NCI-H187 (cell line): ENCODE measurements at places on chromosomes 7 and 10.

- DNase-seq, result no peak
Observed at GRCh38 chr7:23334482-23335056, 35.4 kb downstream of the MALSU1 start.

- no peak for DNase-seq
Observed at GRCh38 chr10:35765066-35765527, 123.0 kb upstream of the FZD8 start.

DNA sequence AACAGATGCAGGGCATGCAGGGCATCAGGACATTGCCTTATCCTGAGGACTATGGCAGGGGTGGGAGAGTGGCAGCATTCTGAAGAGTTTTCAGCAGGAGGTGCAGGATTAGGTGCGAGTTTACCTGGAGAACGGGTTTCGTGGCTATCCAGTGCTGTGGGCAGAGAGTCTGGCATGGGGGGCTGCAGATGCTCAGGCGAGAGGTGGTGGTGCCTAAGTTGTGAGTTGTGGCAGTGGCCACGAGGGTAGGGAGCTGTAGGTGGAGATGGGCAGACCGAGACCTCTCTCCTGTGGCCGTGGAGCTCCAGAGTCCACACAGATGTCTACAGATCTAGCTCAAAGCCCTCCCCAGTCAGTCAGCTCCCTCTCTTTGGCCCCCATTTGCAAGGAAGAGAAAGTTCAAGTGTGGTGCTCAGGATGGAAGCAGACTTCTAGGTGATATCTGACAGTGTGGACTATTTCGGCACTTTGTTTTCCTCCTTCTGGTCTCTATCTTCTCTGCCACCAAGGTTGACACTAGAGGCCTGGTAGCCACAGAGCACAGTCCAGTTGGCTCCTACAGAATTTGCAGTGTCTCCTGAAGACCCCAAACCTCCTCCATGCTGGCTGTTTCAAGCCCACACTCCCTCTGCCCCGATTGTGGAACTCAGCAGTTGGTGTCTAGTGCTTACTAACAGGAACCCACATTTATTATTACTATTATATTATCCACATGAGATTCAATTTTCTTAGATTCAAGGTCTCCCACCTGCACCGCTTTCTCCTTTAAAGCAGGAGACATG, 955.7 kb upstream of the ZNF722 start:
- DNase-seq, result no peak

DNA sequence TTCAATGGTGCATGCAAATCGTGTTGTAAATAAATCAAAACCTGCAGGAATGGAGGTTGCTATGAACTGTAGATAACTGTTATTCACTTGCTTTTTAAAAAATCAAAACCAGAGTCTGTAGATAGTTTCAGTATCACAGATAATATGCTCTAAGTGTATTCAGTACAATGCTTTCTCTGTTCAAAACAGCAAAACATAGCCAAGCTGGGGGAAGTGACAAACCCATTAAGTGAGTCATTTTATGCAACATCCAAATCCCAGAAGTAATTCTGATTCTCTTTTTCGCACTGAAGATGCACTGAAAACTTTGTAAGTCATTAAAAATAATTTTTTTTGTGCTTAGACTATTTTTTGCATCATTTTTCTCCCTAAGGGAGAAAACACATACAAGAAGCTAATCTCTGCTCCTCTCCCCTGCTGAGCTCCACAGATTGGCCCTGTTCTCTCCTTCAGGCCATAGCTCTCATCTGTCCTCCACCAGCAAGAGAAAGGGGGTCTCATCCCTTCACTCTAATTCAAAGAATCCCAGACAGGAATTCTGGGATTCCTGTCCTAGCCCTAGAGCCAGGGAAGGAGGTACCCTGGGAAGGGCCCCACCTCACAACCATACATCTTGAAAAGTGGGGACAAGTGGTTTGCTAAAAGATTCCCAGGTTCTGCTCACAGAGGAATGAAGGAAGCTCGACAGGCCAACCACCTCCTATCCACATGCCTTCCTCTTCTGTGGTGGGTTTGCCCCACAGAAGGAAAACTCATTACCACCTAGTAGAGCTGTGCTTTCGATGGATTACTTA, 4.9 kb downstream of the PRTFDC1 start:
- DNase-seq, result no peak

GRCh38 chr7:9186730-9187129, 753.3 kb downstream of the NXPH1 start:
- no peak for DNase-seq

DNA sequence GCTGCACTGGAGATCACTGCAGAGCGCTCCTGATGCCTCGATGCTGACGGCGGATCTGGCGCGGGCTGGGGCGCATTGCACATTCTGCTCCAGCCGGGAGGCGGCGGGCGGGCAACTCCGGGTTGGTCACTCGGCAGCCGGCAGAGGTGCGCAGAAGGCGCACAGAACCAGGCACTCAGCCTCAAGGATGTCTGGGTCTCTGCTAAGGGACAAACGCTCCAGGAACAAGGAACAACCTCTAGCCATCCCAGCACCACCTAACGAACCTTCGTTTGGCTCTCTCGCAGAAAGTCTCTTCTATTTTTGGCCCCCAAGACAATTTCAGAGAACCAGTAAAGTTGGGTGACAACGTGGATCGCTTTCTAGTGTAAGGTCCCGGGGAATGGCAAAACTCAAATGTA, 254.6 kb downstream of the OTUD1 start:
- no peak for DNase-seq

DNA sequence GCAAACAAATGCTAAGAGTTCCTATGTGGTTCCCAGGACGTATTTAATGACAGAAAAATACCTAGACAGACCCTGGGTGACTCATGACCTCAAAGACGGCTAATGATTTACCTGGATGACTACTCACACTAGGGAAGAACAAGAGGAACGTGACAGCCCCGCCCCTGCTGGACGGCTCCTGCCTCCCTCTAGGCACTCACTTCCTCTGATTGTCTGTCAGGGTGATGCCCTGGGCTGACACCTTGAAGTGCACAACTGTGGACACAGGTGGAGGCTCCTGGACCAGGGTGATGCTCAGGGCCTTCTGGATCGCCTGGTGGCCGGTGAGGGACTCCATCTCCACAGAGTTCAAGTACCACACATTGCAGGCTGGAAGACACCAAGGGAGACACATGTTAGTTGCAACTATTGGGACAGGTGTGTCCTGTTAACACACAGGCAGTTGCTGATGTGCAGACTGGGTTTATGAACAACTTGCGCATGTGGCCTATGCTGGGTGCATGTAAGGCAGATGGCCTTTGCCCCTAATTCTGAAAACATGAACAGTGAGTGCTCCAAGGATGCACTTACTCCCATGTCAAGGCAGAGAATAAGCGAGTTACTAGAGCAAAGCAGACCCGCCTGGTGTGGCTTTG, 298.3 kb downstream of the TNS3 start:
- no peak for DNase-seq

DNA sequence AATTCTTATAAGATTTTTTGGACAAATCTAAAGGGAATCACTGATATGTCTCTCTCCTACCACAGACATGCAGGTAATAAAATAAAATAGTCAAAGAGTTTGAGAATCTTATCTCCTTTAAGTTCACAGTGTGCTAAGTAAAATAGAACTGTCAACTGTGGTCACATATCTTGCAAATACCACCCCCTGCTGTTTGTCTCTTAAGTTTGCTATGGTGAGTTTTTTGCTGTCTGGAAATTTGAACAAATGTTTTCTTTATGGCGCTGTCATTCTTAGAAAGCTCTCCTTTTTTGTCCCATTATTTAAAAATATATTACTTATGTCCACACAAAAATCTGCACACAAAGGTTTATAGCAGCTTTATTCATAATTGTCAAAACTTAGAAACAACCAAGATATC, 19.6 kb downstream of the GIMAP5 start:
- no peak for DNase-seq

DNA sequence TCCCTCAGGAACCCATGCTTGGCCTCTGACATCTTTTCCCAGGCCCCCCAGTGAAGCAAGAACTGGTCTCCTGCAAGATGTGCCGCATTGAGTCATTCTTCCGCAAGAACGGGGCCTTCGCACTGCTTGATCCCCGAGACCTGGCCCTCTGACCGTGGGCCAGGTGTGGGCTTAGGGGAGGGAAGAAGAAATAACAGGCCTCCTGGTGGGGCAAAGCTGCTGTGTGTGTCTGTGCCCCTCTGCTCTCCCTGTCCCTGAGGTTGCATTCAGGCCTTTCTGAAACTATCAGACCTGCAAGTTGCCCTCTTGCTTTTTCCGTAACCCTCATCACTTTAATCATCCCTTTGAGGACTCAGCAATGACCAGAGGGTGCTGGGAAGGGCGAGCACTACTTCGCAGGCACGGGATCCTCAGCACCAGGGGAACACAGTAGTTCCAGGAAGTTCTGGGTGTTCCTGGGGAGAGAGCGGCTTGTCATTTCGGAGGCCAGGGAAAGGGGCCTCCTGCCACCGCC, 6.0 kb downstream of the ATP6V1F start:
- no peak for DNase-seq

- no peak for DNase-seq
Observed at GRCh38 chr10:70683940-70684339, 11.6 kb downstream of the ADAMTS14 start.

DNA sequence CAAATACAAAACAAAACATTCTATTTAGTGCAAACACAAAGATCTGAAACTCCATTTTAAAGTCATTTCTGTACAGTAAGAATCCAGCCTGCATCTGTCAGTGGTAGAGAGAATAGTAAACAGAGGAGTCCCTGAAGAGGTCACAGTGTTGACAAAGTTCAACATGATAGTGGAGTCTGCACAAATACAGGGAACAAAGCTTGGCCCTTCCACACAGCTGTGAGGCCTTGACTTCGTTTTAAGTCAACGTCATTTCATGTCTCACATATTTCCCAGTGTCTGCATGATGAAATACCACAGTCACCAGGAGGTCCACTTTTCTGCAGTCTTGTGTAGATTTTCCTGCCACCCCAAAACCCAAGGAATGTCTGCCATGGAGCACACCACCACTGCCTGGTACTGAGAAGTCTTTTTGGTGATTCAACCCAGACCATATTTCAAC, 33.0 kb downstream of the CYP26A1 start:
- no peak for DNase-seq

DNA sequence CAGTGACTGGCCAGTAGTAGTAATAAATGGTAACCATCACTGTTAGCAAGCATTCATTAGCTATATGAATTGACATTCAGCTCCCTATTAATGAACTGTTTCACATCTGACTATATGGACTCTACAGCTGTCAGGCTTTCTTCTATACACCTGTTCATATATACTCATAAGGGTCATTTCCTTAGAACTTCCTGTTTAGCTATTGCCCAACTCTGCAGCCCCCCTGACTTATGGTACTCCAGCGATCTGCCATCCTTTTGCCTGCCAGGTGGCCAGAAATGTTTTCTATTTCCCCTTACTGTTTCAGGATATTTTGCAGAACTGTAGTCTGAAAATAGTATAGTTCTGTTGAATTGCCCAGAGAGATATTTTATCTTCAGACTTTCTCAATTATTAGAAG, 56.6 kb downstream of the TASOR2 start:
- DNase-seq, result no peak

GRCh38 chr7:151088856-151089699, 2.8 kb downstream of the AGAP3 start:
- no peak for DNase-seq

DNA sequence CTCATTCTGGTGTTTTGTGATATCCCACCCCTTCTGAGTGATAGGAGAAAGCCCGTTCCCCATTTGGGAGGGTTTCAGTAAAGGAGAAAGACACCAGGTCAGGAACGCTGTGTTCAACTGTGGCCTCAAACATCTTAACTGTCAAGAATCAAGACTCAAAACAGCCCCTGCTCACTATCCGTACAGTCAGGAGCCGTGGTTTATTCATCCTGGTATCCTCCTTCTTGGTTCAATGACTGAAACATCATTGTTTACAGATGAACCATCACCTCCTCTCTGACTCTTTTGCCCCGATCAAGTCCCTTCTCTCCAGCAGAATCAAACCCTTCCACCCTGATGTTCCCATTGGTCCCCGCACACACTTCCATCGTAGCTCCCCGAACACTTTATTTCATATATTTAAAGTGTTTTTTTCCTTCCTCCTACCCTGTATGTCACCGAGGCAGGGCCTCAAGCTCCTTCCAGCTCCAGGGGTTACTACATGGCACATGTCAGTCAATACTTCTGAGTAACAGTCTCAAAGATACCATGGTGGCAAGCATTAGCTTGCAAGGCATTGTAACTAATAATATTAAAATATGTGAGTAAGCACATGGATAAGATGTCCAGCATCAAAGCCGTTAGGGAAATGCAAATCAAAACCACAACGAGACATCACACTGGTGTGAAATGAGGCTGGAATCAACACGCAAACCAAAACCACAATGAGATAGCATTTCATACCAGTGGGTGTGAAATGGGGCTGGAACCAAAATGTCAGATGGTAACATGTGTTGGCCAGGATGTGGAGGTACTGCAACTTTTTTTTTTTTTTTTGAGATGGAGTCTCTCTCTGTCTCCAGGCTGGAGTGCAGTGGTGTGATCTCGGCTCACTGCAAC, 124.7 kb upstream of the C1QL3 start:
- no peak for DNase-seq

DNA sequence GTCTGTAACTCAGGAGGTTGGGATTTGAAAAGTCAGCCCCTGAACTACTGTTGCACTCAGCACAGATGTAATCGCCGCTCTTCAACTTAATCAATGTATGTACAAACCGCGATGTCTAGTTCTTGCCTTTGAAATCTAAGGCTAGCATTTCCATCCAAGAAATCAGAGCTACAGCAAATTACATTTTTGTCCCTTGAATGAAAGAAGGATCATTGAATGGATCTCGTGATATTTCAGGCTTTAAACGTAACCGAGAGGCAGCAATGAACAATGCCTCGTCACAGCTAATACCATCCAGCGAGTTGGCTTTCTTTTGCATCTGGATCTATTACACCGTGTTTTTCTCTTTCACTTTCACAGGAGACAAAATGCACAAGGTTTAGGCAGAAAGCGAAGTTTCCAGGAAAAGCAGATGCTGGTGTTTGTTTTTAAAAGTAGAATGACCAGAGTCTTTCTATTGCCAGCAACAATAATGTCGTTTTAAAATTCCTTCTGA, 5.5 kb downstream of the SKIDA1 start:
- peak; percentile 62 for DNase-seq
